T-helper 22 cell (primary cell): ENCODE measurements at places on chromosomes 16 and 17.
A peak's percentile ranks its signal among the peaks of the same experiment; 100 is the strongest.

- DNase-seq, result no peak
Measured at GRCh38 chr17:77182205-77183172, 41.7 kb downstream of the SEC14L1 start.

DNA sequence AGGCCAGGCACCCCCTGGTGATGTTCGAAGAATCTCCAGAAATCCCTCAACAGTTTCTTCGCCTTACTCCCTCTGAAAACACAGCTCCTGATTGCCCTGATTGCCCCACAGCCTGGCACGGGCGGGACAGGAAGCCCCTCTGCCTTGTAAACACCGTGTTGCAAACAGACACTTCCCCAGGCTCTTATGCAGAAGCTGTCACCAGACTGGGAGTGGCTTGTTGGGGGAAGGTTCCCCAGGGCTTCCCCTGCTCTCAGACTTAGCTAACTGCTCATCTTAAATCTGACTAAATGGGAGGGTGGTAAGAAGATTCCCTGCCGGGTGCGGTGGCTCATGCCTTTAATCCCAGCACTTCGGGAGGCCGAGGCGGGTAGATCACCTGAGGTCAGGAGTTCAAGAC is 11.2 kb downstream of the PIK3R5 start:
- peak; percentile 84 for DNase-seq

DNA sequence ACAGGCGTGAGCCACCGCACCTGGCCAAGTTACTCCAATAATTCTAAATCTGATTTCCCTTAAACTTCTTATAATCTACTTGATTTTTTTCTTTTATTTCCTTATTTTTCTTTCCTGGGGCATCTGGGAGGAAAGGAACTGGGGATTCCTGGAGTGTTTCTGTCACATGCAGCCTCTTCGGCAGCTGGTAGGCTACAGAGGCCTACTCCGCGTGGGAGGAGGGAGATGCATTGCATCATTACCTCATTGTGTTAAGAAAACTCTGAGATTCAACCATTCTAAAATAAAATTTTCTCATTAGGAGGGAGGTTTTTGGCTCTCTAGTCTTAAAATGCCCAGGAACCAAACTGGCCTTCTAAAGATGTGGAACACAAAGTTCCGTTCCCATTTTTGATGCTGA is 64.0 kb downstream of the SOX9 start:
- no peak for DNase-seq

- DNase-seq, result no peak
Measured at GRCh38 chr16:52451971-52452421, 94.9 kb downstream of the TOX3 start.

DNA sequence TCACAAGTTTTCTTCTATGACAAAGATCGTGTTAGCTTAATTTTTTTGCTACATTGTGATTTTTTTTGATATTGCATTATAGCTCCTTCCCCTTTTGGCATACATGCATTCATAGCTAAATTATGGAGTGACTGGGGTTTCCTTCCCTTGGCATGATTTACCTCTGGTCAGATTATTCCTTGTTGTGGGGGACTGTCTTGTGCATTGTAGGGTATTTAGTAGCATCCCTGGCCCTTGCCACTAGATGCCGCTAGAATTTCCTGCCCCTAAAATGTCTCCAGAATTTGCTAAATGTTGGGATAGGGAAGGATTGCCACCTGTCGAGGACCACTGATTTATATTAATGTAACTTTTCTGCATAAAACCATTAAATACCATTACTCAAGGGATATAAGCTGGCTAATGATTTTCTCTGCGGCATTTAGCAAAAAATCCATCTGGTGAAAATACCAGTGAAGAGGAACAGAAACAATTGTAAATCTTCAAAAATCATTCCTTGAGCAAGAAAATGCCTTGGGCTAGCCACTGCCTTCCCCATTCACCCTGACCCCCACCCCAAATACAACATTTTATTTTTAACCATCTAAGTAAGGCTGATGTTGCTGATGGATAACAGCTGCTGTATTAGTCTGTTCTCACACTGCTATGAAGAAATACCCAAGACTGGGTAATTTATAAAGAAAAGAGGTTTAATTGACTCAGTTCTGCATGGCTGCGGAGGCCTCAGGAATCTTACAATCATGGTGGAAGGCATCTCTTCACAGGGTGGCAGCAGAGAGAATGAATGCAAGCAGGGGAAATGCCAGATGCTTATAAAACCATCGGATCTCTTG is 195.2 kb downstream of the MAP2K6 start:
- DNase-seq, result no peak

GRCh38 chr16:16871196-16871595 is 492.3 kb downstream of the NPIPA7 start:
- no peak for DNase-seq

- no peak for DNase-seq
Measured at GRCh38 chr16:70681382-70682238, 4.2 kb downstream of the MTSS2 start.

- DNase-seq, result no peak
Measured at GRCh38 chr17:63335831-63336230, 110.3 kb downstream of the CYB561 start.

DNA sequence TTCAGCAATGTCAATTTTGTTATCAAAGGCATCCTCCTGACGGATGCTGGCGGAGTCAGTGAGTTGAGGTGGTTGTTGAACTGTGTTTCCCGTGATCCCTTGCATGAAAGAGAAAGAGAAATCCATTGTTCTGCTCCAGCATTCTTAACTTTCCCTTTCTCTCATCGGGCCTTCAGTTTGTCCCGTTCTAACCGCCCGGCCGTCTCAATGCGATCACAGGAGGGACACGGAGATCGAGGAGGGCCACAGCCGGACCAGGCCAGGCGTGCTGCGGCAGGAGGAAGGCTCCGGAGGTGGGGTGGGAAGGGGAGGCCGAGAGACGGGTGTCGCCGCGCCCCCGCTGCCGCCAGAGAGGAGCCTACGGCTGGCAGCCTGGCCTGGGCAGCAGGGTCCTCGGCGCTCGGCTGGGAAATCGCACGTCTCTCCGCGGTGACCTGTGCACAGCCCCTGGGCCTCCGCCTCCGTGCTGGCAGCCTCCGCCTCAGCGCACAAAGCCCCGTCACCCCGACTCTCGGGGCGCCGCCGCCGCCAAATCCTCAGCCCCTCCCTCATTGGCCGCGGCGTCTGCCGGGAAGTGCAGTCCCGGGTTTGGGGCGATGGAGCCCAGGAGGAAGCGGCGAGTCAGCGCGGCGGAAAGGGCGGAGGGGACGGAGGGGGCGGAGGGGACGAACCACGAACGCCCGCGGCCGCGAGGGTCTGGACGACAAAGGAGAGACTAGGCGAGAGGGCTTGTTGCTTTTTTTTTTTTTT is 38.1 kb downstream of the SOST start:
- DNase-seq, result peak; percentile 62

DNA sequence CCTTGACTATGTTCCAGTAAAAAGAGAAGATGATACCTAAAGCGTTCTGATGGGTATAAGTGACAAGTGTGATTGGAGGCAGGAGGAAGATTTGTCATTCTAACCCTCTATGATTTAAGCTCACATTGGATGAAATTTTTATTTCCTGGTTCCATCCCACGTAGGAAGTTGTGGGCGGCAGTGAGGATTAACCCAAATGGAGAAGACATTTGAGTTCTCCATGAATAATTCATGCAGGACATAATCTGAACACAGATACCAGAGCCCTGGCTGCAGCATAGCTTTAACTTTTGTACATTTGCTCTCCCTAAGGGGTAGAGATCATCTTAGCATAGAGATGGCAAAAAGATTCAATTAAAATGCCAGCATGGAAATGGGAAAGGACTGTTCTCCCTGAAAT is 146.3 kb downstream of the SLC39A11 start:
- DNase-seq, result no peak

DNA sequence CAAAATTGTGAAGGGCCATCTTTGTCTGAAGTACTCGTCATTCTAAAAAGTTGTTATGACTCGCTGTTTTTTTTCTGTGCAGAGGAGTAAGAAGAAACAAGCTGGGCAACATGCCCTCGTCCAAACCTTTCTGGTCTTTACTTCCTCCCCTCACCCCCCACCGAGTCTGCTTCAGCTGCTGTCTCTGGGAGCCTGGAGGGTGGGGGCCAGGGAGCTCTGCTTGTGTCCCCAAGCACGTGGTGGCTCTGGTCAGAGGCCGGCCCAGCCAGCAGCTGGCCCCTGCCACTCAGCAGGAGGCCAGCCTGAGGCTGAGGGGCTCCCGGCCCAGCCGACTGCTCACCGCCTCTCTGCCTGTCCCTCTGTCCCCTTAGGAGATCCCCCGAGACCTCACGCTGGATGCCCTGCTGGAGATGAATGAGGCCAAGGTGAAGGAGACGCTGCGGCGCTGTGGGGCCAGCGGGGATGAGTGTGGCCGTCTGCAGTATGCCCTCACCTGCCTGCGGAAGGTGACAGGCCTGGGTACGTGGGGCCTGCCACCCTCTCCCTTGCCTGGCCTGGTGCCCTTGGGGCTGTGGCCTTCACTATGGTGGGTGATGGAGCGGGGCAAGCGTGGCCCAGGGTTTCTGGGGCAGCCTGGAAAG is 53.7 kb upstream of the LGALS9 start:
- no peak for DNase-seq

DNA sequence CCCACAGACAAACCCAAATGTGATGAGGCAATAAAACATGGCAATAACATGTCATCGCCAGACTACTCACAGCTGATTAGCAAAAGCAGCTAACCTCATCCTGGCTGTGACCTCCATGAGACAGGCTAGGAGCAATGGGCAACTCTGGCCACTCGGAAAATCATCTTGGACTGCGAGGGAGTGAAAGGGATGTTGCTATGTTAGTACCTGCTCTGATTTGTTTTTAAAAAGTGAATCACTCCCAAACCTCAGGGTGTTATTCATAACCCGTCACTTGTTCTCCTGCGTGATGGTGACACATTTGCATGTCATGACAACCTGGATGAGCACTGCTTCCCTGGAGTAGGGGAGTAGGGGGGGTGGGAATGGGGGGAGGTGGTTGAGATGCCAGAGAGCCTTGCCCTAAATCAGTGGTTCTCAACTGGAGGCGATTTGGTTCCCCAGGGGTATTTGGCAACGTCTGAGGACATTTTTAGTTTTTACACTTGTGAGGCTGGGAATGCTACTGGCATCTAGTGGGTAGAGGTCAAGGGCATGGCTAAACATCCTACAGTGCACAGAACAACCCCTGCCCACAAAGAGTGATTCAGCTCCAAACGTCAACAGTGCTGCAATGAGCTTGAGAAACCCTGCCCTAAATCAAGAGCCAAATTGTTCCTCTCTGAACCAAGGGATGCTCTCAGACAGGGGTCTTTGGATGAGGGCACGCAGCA is 241.7 kb downstream of the SOX9 start:
- DNase-seq, result no peak

DNA sequence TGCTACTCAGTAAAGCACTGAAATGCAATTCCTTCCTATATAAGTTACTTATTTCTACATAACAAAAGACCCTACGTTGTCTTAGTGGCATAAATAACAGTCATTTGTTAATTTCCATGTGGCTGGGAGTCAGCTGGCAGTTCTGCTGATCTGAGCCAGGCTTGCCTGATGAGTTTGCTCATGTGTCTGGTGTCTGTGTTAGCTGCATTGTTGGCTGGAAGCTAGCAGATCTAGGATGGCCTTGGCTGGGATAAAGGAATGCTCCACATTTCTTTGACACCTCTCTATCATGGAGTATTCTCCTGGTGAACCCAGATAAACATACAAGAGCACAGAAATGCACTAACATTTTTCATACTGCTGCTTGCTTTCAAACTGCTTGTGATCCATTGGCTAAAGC is 264.4 kb upstream of the MON1B start:
- DNase-seq, result no peak

GRCh38 chr17:78558989-78559388 is 18.2 kb downstream of the DNAH17 start:
- DNase-seq, result no peak

DNA sequence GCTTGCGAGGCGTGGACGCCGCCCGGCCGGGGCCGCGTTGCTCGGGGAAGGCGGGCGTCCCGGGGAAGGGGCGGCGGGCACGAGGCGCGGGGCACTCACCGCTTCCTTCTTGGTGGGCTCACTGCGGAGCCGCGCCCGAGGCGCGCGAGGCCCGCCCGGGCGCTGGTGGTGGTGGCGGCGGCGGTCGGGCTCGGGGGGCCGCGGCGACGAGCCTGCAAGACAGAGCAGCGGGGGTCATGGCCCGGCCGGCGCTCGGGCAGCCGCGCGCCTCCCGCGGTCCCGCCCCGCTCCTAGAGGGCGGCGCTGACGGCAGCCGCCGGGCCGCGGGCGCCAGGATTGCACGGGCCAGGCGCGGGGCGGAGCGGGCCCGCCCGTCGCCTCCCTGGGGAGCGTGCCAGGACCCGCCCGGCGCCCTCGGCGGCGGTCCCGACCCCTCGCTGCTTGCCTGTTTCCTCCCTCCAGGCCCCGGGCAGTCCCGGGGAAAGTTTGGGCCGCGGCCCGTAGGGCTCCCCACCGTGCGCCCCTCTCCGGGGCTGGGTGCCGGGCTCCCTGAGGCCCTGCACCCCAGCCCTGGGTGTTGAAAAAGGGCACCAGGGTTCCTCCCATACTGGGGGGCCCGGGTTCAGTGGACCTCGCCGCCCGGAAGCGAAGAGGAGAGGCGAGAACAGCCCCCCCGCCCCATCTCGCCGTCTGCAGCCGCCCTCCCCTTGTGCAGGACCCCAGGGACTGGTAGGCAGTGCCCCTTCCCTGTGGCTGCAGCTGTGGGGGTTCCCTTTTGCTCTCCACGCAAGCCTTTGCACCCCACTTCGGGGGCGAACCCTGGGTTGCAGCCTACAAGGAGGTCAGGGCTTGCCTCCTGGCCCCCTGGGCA is at the start of gene C16orf74:
TSS of gene C16orf74 (minus strand) at position 270 of the 871 bp plus-strand sequence. CDS start 15,879 bp downstream, outside the sequence.
- DNase-seq, result no peak

GRCh38 chr16:50645563-50646220 is 35.4 kb downstream of the SNX20 start:
- no peak for DNase-seq

DNA sequence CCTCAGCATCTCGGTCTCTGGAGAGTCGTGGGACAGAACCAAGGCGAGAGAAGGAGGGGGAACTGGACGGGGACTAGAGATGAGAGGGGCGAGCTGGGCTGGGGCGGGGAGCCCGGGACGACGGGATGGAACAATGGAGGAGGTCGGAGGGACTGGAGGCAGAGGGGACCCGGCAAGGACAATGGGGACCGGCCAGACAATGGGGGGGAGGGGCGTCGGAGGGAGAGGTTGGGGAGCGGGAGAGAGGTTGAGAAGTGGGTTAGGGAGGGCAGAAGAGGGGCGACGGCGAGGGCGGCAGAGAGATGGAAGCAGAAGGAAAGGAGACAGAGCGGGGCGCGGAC is 719 bp downstream of the NGFR start:
- no peak for DNase-seq

DNA sequence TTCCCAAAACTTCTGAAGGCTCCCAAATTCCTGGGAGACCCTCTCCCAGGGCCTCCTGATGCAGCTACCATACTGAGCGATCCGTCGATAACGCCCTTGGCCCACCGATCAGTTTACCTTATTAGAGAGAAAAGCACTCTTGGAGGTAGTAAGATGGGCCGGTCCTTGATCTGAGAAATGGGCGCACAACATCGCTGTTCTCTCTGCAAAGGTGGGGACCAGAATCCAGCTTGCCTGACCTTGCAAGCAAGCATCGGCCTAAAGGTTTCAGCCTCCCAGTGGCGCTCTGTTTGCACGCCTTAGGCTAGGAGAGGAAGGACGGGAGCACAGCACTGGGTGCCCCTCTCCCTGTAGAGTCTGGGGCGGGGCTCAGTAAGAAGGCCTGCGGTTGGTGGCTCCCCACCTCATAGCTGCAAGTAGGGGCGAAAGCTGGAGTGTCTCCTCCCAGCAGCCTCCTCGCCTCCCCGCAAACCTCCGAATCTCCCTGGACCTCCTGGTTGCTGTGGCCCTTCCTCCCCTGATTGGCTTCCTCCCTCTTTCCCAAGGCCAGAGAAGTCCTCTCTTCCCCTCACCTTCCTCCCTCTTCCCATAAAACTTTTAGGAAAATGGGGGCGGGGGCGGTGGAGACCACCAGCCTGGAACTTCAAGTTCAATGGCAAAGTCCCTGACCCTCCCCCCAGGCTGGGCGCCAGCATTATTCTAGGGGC is at the start of gene PRAC1:
TSS of gene PRAC1 (minus strand) at position 318 of the 707 bp plus-strand sequence. CDS start at position 192, 126 bp downstream.
- DNase-seq, result no peak
